ENCODE measurements at places on chromosomes 5 and 9.

DNA sequence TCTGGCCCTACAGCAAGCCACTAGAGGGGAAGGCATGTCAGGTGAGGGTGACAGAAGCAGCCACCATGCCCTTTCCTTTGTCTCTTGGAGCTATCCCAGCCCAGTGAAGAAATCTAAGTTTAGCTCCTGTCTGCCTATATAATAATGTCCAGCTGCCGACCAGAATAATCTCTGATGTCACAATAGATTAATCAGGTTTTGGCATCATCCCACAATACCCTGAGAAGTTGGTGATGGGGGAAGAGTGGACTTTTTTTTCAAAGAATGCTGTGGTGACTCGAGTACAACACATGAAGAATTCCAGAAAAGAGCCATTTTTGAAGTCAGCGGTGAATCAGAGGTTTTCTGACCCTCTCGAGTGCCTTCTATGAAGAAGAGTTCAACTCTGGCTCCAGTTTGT lies 1.7 kb upstream of the TSLP start:
- peak; percentile 78 for DNase-seq

DNA sequence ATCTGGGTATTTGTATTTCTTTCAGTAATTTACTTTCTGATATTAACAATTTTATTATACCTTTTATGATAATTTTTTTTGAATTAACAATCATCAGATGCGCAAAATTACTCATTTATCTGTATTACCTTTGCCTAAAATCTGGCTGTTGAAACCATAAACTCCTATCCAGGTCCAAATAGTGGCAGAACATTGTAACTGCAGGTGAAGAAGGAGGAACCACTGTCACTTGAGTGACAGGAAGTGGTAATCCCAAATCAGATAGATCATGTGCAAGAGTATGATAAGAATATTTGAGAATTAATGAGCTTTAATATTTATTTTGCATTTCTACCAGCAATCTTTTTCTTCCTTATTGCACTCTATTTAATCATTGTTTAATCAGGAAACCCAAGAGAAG lies 139.3 kb upstream of the TLE4 start:
- no peak for DNase-seq

DNA sequence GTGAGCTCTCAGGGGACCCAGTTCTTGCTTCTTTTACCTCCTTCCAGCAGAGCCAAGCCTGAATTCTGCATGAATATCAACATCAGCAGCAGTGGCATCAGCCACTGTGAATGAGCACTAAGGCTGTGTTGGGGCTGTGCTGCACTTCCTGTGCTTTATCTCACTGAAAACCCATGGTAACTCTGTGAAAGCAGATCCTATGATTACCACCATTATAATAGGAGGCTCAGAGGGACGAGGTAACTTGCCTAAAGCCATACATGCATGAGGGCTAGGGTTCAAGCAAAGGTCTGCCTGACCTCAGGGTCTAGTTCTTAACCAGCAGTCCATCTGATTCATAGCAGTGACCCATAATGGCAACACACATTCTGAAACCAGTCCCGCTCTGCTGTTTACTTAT lies 60.5 kb upstream of the RAPGEF1 start:
- no peak for DNase-seq

DNA sequence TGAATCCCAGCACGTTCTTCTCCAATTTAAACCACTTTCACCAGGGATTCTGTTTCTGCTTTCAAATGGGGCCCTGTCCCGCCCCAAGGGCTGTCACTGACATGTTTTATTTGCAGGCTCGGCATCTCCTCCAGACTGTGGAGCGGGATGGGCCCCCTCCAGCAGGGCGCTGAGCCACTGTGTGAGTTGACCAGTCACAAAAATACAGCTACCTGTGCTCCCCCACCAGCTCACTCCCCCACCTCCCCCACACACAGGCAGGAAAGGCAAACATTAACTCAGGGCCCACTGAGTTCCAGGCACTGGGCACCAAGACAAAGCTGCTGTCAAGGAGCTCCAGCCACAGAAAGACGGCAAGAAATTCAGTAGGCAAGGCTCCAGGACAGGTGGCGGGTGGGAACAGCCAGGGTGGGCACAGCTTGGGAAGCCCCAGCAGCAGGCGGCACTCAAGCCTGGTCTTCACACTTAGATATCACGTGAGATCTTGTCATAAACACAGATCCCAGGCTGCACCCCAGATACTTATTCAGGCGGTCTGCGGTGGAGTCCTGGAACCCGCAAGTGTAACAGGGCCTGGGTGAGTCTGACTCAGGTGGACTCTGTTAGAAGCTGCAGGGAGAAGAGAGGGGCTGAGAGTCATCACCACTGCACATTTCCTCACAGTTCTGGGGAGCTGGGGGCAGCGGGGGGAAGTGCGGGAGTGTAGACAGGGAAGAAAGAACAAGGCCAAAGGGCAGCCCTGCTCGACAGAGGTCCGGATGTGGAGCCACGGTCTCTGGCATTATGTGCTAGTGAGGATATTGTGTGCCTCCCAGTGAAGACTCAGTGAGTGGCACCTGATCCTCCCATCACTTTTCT lies 44.7 kb downstream of the OR2V1 start:
- DNase-seq = no peak

- no peak for DNase-seq
Observed at GRCh38 chr9:79461712-79462111, 110.1 kb upstream of the TLE4 start.

DNA sequence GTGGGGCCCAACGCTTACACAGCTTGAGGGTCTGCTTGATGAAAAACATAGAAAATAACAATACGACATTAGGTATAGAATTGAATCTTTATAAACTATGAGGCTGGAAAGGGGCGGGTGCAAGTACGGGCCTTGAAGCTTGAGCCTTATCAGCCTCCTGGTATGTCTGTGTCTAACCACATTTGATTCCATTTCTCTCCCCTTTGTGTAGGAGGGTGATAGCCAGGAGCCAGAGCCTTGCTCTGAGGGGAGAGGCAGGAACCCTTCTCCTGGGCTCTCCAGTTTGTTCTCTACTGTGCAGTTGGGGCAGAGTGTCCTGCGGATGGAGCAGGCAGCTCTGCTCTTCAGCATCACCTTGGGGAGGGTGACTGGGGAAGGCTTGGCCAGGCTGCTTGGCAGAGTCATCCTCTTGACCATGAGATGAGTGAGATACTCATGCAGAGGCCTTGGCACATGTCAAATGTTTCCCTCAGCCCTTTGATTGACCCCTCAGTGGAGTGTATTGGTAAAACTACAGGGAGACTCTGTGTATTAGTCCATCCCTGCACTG lies 153.5 kb downstream of the SEMA6A start:
- DNase-seq = no peak

- DNase-seq = no peak
Observed at GRCh38 chr9:111843971-111844370, 49.2 kb upstream of the SHOC1 start.

DNA sequence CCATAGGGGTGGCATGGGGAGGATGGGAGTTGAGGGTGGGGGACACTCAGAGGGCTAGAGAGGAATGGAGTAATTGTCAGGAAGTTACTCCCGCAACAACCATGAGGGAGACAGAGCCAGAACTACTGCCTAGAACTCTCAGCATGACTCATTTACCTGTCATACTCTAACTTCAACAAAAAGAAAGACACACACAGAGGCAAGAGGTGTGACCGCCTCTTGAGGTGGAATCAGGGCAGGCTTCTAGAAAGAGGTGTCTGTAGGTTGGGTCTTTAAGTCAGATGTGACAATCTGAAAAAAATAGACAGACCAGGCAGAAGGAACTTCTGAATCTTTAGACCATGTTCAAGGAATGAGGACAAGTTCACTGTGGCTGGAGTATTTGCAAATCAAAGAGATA lies 73.4 kb downstream of the GABBR2 start:
- no peak for DNase-seq

GRCh38 chr5:102481054-102481715 lies 17.6 kb downstream of the SLCO6A1 start:
- peak; percentile 17 for DNase-seq

GRCh38 chr5:133853646-133854365 lies 114.6 kb downstream of the C5orf15 start:
- DNase-seq = no peak

- DNase-seq = no peak
Observed at GRCh38 chr9:18555105-18555883, 81.3 kb downstream of the ADAMTSL1 start.

DNA sequence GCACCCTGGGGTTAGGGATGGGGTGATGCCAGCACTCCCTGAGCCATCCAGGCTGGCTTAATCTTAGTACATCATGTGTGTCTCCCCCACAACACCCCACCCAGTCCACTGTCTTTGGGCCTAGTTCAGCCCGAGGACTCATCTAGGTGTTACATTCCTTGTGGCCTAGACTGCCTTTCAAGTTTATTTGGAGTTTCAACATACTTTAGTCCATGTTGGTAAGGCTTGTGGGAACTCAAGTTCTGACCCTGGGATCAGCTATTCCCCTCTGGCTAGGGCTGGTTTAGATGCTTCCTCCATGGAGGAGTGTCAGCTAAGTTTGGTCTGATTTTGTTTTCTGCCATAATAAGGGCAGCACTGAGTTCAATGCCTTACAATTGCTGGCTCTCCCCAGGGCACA lies 302.4 kb downstream of the SMARCA2 start:
- DNase-seq = no peak

- peak; percentile 23 for DNase-seq
Observed at GRCh38 chr5:150208187-150209098, 18.6 kb downstream of the SLC6A7 start.

- DNase-seq = peak; percentile 44
Observed at GRCh38 chr5:142317753-142318152, 7.1 kb downstream of the SPRY4 start.

GRCh38 chr9:35729700-35730485 lies 2.1 kb downstream of the TLN1 start:
- peak; percentile 90 for DNase-seq

GRCh38 chr9:125756518-125756917 lies 9.3 kb downstream of the PBX3 start:
- DNase-seq = no peak

- DNase-seq = no peak
Observed at GRCh38 chr5:1827886-1828397, 26.7 kb downstream of the NDUFS6 start.

- DNase-seq = no peak
Observed at GRCh38 chr5:160643616-160644240, 208.3 kb downstream of the ATP10B start.

DNA sequence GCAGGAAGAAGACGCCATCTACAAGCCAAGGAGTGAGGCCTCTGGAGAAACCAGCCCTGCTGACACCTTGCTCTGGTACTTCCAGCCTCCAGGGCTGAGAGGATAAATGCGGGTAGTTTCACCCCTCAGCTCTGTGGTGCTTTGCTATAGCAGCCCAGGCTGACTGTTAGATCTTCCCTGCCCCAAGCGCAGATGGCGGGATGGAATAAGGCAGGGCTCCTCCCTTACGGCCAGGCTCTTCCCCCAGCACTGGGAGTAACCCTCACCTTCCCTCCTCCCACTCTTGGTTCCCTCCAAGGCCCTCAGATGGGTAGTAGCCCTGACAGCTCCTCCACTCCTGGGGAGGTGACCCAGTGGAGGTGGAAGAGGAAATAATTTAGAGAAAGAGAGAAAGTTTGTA lies 285.1 kb downstream of the GADD45G start:
- no peak for DNase-seq

GRCh38 chr5:155295111-155295510 lies 281.6 kb downstream of the KIF4B start:
- no peak for DNase-seq

GRCh38 chr5:1320436-1321344 lies 24.2 kb downstream of the CLPTM1L start:
- DNase-seq = no peak

GRCh38 chr5:95591490-95591901 lies 28.4 kb upstream of the GPR150 start:
- DNase-seq = peak; percentile 68

DNA sequence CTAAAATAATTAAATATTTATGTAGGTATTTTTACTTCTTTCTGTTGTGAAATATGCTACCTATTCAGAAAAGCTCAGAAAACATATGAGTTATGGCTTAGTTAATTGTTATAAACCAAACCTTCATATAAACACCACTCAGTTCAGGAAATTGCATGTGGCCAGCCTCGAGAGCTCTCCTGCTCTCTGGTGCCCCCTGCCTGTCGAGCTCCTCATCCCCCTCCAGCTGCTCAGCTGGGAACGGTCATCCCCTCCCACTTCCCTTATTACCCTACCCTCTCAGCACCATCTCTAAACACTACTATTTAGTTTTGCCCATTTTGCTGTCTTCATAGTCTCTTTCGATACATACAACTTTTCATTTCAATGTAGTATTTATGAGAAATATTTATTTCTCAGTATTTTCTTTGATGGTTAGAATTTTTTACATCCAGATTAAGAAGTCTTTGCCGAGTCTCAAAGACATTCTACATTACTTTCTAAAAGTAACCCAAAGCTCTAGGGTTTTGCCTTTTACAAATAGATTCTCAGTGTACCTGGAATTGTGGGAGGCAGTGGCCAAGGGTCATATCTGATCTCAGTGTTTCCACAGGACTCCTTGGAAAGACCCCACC lies 51.2 kb upstream of the SEMA4D start:
- DNase-seq = peak; percentile 75

DNA sequence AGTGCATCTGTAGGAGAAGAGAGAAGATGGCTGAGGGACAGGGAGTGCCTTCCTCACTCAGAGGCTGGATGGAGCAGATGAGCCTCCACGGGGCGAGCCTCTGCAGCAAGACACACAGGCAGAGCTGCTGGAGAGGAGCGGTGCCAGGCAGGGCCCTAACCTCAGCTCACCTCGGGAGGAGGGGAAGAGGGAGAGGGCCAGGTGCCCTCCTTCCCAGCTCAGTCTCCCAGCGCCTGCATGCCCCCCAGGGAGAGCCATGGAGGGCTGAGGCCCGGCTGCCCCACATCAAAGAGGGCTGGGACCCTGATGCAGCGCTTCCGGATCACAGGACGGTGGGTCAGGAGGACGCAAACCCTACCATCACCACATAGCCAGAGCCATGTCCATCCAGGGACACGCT lies 13.6 kb upstream of the SPATA31E1 start:
- no peak for DNase-seq

GRCh38 chr5:25224316-25224982 lies 579.7 kb upstream of the CDH10 start:
- DNase-seq = no peak

DNA sequence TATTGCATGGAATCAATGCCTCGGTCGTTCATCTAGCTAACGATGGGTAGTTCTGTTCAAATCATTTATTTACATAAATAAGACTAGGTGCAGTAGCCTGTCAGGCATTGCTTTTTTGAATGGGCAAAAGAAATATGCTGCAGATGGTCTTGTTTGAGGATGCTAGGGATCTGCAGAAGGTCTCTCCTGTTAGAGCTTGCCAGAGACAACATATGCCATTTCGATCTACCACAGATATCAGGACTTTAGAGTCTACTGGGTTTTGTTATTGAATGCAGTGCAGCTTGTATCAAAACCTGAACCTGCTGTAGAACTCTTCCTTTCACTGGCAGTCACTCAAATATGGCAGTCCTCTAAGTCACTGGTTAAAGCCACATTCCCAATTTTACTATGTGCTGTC lies 381.1 kb upstream of the CDH10 start:
- DNase-seq = no peak

DNA sequence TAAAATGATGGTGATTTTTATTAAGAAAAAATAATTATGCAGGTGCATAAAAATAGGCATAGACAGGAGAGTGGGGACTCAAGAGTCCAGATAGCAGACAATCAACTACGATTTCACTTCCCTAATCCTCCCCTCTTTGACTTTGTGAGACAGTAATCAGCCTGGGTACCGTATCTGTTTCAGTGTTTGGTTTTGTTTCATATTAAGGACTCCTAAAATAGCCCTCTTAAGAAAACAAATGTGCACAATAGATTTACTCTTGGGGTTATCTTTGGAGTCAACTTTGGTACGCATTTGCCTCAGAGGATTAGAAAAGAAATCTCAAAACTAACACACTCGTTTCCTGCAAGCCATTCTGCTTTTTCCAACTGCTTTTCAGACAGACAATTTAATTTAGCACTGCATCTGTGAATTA lies 96.3 kb downstream of the ZNF608 start:
- peak; percentile 30 for DNase-seq

- DNase-seq = no peak
Observed at GRCh38 chr5:147407094-147407681, 102.7 kb downstream of the DPYSL3 start.

All from adipocyte (in vitro differentiated cells).